ENCODE measurements at places on chromosomes 6 and 20. TPM values are rescaled to one million over a fixed set of nuclear protein-coding genes. Genes with fewer than 3 reads are reported as not detected.

GRCh38 chr20:36604952-36605398, 604 bp upstream of the RAB5IF start:
- peak overlapping the region; percentile 97 for H3K27ac ChIP-seq
- peaks cover 29% of the 10 kb centered on the region for H3K4me1 ChIP-seq
- H3K27me3 ChIP-seq: no peaks in the 10 kb centered on the region
- H3K36me3 ChIP-seq: no peaks in the 10 kb centered on the region

DNA sequence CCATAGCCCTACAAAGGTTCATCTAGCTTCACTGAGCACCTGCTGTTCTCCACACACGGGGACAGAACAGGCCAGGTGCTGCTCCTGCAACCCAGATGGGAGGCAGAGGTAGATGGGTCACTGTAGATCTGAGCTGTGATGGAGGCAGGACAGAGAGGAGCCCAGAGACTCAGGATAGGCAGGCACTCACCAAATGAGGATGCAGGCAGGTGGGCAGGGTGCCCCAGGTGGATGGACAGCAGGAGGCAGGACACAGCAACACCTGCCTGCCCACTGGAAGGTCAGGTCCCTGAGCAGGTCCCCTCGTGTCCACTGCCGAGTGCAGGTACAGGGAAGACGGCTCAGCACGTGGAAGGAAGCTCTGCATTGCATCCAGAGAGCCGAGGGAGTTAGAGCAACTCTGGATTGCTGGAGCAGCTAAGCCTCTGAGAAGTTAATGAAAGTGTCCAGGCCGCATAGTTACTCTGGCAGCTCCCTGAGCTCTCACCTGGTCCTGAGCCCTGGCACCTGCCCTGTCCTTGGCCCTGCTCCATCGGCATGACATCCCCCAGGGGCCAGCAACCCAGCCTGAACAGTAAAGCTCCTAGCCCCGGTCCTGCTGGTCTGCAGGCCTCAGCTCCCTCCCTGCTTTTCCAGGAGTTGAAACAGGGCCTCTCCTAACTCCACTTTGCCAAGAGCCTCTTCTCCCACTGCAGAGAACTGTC, 4.9 kb upstream of the YTHDF1 start:
- H3K27me3 ChIP-seq: peaks cover 9% of the 10 kb centered on the region
- H3K4me3 ChIP-seq: no peak overlapping the region
- H3K36me3 ChIP-seq: no peaks in the 10 kb centered on the region

DNA sequence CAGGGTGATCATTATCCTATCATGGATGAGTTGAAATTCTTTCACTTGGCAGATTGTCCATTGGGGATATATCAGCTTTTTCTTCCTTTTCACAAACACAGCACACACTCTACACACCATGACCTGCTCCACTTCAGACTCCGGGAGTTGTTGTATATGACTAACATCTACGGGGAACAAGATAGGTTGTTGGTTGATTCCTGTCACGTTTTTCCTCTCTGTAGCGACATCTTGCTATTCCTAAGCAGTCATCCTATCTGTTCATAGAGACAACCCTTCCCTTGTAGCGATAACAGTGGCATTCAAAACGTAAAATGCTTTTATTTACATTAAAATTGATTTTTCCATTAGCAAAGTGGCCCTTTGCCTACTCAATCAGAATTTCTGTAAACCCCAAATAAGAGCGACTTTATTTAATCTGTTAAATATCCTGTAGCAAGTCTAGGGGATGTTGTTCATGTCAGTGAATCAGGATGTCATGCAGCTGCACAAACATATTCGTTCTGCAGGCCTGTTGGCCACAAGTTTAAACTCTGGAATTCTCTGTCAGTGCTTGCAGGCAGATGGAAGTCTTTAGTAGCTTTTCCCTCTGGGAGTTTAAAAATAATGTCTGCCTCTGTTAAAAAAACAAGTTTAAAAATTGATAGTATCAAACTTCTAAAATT, 23.1 kb downstream of the PHACTR2 start:
- H3K27ac ChIP-seq: no peak overlapping the region
- no peaks in the 10 kb centered on the region for H3K27me3 ChIP-seq
- peaks cover 19% of the 10 kb centered on the region for H3K4me1 ChIP-seq
- H3K36me3 ChIP-seq: no peaks in the 10 kb centered on the region

- no peak overlapping the region for H3K27ac ChIP-seq
- H3K4me1 ChIP-seq: peaks cover 3% of the 10 kb centered on the region
- no peaks in the 10 kb centered on the region for H3K36me3 ChIP-seq
- no peak for DNase-seq
Observed at GRCh38 chr6:132551214-132551613, 1.3 kb upstream of the TAAR8 start.

DNA sequence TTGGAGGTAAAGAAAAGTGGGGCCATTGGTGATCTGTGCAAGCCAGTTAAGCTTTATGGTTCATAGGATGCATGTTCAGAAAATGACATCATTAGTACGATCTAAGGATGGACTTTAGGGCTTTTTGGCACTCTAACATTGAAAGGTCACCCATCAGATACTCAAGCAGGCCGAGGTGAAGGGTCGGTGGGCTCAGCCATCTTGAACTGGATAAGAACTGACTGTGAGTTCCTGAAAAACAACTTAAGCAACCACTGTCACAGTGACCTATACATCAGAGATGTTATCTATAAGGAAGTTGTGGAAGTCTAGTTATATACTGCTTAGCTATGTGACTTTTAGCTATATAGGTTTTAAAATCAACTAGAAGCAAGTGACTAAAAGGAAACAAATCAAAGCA, 13.0 kb upstream of the ITCH start:
- no peak overlapping the region for H3K27ac ChIP-seq
- H3K4me3 ChIP-seq: no peak overlapping the region

Gene TFAP2B
- total RNA-seq: not detected
